ENCODE measurements at places on chromosomes 16 and 17.

DNA sequence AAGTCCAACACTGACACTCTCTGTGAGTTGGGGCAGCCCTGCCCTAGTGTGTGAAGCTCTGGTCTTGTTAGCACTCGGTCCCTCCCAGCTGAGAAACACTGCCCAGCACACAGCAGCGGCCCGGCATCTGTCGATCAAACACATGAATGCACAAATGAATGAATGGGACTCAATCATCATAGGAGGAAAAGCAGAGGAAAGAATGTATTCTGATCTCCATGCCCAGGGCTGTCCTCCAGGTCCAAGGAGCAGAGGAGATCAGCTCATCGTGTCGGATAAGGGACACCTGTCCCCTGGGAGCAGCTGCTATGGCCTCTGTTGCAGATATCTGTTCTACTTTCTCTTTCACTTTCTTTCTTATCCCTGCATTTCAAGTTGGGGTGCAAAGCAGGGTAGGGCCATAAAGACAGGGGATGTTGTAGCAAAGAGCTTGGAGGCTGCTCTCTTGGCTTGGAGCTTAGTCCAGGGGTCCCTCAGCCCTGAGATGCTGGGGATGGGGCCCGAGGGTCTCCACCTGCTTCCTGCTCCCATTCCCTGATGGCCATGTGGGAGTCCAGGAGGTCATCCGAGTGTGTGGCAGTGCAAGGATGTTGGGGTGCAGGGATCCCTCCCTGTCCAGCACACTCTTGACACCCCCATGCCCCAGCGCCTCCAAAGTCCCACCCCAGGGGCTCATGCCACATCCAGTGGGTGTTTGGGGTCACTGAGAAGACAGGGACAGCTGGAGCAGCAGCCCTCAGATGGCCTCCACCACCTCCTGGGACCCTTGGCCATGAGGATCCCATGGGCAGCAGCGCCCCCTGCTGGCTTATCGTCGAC lies 88.2 kb downstream of the IRF8 start:
- DNase-seq, result no peak

DNA sequence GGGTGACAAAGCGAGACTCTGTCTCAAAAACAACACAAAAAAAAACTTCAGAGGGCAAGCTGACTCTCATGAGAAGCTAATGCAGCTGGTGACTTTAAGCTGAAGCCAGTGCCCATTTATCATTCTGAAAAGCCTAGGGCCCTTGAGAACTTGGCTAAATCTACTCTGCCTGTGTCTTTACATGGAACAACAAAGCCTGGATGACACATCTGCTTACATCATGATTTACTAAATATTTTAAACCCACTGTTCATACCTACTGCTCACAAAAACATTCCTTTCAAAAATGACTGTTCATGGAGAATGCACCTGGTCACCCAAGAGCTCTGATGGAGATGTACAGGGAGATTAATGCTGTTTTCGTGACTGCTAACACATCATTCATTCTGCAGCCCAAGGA lies 6.1 kb upstream of the ALOX12 start:
- DNase-seq, result no peak

GRCh38 chr17:73304971-73305812 lies 6.6 kb downstream of the CDC42EP4 start:
- DNase-seq, result peak; percentile 79

- DNase-seq, result no peak
Measured at GRCh38 chr17:49580055-49580721, 4.5 kb downstream of the NXPH3 start.

GRCh38 chr17:41738077-41738800 lies 3.8 kb upstream of the HAP1 start:
- DNase-seq, result no peak

- no peak for DNase-seq
Measured at GRCh38 chr16:79121906-79122305, 478.6 kb downstream of the MAF start.

- no peak for DNase-seq
Measured at GRCh38 chr16:84780544-84781376, 39.0 kb upstream of the CRISPLD2 start.

- peak; percentile 68 for DNase-seq
Measured at GRCh38 chr17:63834431-63835166, 7.1 kb upstream of the FTSJ3 start.

DNA sequence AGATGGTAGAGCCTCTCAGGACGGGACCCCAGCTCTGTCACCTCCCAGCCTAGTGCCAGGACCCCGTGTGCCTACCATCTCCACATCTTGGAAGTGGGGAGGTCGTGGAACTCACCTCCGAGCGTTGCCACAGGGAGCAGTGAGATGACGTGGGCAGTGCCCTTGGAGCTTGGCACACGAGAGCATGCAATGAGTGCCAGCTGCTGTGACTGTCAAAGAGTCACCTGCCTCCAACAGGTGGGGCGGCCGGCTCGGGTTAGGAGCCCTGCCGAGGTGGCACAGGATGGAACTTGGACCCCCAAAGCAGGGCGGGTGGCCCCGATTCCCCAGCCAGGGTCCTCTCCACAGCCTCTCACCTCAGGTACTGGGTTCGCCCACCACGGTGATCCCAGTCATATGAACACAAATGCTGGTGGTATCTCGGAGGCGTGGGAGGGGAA lies 5.5 kb downstream of the VPS4A start:
- no peak for DNase-seq

- DNase-seq, result no peak
Measured at GRCh38 chr16:59249011-59249410, 514.9 kb upstream of the GOT2 start.

- no peak for DNase-seq
Measured at GRCh38 chr17:4136373-4136772, 6.5 kb downstream of the ZZEF1 start.

GRCh38 chr17:44023545-44024270 lies 8.9 kb upstream of the TMEM101 start:
- DNase-seq, result no peak

Measured in NCI-H524 treated with DMSO at 0.1 percent for 48 hours (cell line).